ENCODE measurements at places on chromosomes 1 and 21. TPM values are rescaled to one million over a fixed set of nuclear protein-coding genes. Genes with fewer than 3 reads are reported as not detected.

The RGSL1 gene
- total RNA-seq, result not detected

The DPYD gene
- 7.2 TPM for total RNA-seq

The CFAP107 gene
- not detected for total RNA-seq

The RCAN1 gene
- total RNA-seq, result 11.2 TPM

The CR2 gene
- not detected for total RNA-seq

The ADAM30 gene
- not detected for total RNA-seq

- DNase-seq, result no peak
Observed at GRCh38 chr1:240455228-240455821, 156.6 kb downstream of the GREM2 start.

DNA sequence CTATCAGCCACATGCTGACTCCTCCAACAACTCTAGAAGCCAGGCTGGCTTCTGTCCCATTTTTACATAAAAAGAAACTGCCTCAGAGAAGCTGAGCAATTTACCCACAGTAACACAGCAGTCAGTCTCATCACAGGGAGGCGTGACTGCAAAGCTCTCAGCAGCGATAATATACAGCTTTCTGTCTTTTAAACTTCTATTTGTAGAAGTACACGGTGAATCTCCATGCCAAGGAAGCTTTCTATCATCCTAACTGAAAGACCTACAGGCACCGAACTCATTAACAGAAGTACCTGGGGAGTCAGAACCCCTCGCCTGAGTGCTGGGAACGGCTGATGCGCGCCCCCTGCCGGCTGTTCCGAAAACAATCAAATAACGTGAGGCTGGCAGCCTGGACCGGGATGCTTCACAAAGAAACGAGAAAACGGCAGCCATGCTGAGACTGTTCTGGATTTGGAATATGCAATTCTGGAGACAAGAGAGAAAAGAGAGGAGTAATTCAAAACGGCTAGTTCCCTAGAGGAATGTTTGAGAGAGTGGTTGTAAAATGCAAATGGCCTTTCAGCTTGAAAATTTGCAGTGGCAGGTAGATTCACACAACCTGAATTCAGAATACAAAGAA is 43.5 kb upstream of the RAB4A start:
- DNase-seq, result peak; percentile 79

The SELENBP1 gene
- 28.9 TPM for total RNA-seq

DNA sequence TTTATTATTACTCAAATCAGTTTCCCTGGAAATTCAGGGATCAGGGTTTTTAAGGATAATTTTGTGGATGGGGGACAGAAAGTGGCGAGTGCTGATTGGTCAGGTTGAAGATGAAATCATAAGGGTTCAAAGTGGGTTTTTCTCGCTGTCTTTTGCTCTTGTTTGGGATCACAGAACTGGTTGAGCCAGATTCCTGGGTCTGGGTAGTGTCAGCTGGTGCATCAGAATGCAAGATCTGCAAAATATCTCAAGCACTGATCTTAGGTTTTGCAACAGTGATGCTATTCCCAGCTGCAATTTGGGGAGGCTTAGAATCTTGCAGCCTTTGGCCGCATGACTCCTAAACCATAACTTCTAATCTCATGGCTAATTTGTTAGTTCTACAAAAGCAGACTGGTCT is 9.3 kb downstream of the CHI3L2 start:
- no peak for DNase-seq

DNA sequence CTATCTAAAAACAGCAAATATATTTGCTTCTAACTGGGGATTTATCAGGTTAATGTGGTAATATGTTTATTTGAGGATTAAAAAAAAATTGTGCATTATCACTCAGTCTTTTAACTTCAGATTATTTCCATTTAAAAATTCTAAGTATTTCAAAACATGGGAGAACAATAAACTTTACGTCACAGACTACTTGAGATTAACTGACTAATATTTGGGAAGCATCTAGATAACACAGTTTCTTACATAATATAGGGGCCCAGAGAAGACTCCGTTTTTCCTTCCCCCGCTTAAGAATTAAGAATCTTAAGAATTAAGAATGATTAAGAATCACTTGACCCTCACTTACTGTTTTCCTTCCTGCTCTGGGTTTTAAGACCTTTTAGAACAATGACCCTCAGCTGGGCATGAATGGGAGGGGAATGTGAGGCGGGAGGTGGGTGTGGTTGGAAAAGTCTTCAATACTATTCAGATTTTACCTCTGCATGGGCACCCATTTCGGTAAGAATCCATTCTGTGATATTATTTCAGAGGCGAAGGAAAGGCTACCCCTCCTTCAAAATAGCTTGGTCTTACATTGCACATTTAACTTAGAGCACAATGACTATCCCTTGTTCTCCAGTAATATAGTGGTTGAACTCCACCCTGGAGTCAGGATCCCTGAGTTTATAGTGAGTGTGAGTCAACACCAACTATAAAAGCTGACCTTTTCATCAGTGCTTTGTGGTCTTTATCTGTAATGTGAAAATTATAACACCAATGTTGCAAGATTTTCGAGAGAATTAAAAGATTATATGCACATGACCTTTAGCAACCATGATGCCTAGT is 821.3 kb downstream of the USP25 start:
- peak; percentile 52 for DNase-seq

- no peak for DNase-seq
Observed at GRCh38 chr1:28516518-28516956, 10.7 kb downstream of the RCC1 start.

The PDE4B gene
- total RNA-seq, result 83.5 TPM

DNA sequence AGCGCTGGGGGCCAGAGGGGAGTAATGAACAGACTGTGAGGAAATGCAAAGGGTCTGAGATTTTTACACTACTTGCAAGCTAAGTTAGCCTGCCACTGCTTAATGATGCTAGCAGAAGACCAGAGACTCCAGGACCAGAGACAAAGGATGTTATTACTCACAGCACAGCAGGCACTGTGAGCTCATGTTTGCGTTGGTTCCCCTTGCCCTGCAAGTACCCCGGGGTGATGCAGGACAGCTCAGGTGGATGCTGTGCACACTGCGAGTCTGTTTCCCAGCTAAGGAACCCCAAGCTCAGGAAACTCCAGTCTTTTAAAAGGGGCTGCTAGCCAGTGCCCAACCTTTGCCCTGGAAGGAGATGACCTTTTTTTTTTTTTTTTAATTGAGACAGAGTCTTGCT is 1.2 kb downstream of the FHAD1 start:
- DNase-seq, result no peak

DNA sequence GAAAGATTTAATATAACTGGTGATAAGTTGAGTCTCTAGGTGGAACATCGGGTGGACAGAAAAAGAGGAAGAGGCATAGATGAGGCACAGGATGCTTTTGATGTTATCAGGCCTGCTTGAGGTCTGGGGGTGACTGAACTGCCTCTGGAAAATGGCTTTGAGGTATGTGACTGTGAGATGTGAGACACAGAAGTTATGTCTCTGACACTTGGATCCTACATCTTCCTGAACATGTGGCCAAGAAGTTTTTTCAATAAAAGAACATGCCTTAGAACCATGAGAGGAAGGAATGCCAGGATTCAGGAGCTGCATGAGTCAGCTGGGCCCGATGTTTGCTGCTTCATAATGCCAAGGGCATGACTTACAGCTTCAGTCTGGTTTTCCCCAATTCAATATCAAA is 11.5 kb upstream of the AIM2 start:
- no peak for DNase-seq

The CNR2 gene
- not detected for total RNA-seq

The GJA4 gene
- total RNA-seq, result not detected

- DNase-seq, result peak; percentile 41
Observed at GRCh38 chr1:117612517-117613248, 6.8 kb downstream of the TENT5C start.

The ADAMTS4 gene
- 0.14 TPM for total RNA-seq

DNA sequence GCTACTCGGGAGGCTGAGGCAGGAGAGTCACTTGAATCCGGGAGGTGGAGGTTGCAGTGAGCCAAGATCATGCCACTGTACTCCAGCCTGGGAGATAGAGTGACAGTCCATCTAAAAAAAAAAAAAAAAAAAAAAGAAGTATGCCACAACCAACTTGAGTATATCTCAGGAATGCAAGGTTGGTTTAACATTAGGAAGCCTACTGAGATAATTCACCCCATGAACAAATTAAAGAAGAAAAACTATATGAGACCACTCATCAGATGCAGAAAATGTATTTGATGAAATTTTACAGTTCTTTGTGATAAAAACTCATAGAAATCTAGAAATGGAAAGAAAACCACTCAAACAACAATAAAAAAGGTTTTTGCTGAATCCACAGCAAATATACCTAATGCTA is 373.8 kb downstream of the LMO4 start:
- no peak for DNase-seq

The TRIM63 gene
- not detected for total RNA-seq

The RNU1-4 gene
- under 0.01 TPM for total RNA-seq

DNA sequence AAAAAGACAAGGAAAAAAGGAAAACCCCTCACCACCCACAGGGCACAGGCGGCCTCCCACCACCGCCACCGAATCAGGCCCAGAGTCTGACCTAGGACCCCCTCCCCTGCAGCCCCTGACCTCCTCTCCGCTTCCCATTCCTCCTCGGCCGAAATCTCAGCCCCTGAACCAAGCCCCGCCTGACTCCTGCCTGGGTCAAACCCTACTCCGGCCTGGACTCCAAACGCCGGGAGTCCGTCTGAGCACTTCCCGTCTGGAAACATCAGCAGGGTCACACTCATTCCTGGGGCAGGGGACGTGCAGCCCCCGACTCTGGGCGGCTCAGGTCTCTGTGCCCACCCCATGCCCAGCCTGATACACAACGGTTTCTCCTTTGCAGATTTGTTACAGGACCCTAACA is 26.4 kb upstream of the SUMO3 start:
- DNase-seq, result no peak

DNA sequence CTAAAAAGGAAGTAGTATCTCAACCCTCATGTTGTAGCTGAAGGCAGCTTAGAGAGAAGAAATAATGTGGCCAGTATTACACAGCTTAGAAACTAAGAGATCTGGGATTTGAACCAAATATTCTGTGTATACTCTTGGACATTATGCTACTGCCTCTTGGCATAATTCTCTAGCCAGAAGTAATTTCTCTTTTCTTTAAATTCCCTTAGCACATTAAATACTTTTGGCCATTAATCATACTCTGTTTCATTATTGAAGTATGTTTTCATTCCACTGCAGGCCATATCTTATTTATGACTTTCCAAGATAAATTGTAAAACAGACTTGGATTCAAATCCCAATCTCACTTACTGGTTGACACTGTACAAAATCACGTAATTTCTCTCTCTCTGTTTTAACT is 181.3 kb upstream of the SPAG17 start:
- DNase-seq, result no peak

DNA sequence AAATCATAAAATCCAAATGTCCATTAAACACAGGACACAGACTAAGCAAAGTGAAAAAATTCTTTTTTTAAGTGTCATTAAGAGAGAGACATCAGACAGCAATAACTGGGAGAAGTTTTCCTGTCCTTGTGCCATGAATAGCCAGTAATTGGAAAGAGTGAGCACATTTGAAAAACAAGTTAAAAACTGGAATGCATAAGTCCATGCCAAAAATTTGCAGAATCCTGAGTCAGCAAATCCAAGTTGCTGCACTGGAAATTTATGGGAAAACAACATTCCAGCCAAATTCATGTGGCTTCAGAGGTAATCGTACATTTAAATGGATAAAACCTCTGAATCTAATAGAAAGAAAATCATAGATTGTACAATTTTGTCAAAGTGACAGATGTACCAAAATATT is 291.4 kb downstream of the LRRC40 start:
- no peak for DNase-seq

The PTGER3 gene
- 0.09 TPM for total RNA-seq

DNA sequence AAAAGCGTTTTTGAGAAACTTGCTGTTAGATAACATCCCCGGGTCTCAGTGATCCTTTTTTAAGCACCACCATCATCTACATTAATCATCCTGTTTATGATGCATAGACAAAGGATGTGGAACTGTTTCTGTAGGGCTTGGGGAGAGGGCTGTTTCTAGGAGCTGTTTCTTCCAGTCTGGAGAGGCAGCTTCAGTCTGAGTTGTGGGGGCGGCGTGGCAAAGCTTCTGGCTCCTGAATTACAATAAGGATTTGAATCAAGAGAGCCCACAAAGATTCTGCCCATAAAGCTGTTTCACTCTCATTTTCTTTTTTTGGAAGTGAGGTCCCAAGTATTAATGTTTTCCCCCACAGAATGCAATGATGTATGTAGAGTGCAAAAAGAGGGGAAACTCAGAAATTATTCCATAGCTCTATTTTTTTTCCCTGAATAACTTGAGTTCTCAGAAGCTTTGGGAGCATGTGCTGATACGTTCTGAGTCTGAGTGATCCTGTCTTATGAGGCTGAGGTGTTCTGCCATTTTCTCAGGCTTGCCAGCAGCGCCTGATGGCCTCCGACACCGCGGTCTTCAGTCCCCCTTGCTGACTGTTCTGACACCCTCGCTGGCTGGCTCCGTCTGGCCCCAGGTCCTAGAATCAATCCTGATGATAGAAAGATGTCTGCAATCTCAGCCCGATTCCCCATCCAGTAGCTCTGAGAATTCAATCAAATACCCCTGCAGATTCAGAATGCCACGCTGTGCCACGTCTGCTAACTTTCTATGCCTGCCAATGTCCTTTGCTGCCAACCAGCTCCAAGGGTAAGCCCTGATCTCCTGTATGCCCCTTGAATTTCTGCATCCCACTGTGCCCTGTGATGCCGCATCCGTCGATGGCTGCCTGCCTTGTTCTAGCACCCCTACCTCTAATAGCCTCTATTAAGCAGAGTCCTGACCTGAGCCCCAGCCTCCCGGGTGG is 92.4 kb upstream of the AKT3 start:
- DNase-seq, result no peak

- no peak for DNase-seq
Observed at GRCh38 chr1:47361380-47361779, 27.8 kb downstream of the CMPK1 start.

DNA sequence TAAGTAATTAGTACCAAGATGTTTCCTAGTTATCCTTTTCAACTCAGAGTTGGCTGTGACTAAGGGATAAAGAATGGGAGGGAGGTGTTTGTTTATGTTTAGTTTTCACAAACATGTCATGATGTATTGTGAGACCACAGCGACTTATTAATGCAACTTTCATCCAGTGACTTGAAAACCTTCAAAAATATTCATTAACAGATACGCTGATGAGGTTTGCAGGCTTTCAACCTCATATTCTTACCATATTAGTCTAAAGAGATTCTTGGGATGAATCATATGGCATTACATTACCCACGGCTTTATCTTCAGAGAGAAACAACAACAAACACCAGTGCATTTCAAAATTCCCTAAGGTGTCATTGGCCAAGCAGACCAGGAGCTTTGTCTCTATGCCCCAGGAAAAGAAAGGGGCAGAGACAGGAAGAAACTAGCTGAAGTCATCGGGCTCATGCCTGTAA is 36.4 kb downstream of the PALMD start:
- DNase-seq, result peak; percentile 78

The GBP3 gene
- 1.7 TPM for total RNA-seq

GRCh38 chr21:41615613-41616012 is 107.7 kb upstream of the TMPRSS2 start:
- DNase-seq, result no peak

GRCh38 chr1:202343652-202344349 is 2.1 kb upstream of the UBE2T start:
- DNase-seq, result peak; percentile 67

Measured in NCI-H460 (cell line).